NCI-H1048 (cell line): ENCODE measurements at places on chromosomes 6 and 20.

DNA sequence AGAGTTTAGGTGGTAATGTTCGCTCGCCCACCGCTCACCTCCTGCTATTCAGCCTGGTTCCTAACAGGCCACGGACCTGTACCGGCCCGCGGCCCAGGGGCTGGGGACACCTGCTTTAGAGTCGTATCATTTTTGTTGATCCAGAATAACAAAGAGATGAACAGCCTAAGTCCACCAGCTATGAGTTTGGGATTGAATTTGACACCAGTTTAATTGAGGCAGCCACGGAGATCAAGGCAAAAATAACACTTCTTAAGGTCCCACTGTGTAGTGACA lies 108.5 kb downstream of the TSHZ2 start:
- DNase-seq, result no peak

DNA sequence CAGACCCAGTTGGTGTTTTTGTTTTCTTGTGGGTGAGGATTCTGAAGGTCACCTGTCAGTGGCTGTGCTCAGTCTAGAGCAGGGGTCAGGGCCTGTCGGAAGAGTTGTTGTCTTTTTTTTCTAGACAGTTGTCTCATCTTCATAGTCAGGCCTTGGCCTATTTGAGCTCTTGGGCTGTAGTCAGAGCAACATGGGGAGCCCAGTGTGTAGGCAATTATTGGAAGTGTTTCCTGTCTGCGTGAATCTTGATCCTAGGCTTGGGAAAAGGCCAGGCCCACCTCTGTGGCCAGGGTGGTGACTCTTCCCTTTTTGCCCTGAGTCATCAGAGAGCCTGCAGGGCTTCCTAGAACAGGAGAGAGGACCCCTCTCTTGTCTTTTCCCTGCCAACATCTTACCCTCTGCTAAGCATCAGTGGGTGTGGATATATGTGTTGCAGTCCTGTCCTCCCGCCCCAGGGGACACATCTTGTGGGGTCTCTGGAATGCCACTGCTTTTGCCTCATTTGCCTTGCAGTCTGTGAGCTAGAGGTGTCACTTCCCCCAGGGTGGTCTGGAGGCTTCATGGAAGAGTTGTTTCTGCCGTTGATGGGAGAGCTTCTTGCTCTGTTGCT lies 11.4 kb downstream of the TJAP1 start:
- DNase-seq, result no peak

GRCh38 chr6:15308435-15309213 lies 62.8 kb downstream of the JARID2 start:
- no peak for DNase-seq

GRCh38 chr6:123580331-123580730 lies 56.4 kb downstream of the TRDN start:
- DNase-seq, result no peak

GRCh38 chr6:8905757-8906156 lies 470.4 kb upstream of the SLC35B3 start:
- DNase-seq, result no peak

DNA sequence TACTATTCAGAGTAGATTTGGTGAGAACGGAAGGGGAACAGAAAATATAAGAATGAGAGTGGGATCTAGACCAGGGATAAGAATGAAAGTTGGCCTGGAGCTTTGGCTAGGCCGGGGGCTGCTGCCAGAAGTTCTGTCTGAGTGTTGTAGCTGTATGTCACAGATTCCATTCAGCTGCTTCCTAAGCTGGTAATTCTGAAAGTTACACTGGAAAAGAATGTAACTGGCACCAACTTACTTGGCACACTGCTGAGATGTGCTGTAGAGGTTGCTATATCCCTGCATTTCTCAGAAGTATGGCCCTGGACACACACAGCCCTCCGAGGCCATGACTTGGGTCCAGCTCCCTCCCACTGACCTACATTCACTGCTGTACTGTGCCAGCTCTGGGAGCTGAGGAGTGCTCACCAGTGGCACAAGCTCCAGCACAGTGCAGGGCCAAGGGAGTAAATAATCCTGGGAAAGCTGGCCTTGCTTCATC lies 25.8 kb upstream of the TMEM217 start:
- DNase-seq, result no peak

GRCh38 chr6:22067671-22068070 lies 229.2 kb downstream of the PRL start:
- no peak for DNase-seq

GRCh38 chr20:59434960-59435359 lies 134.5 kb downstream of the EDN3 start:
- no peak for DNase-seq

DNA sequence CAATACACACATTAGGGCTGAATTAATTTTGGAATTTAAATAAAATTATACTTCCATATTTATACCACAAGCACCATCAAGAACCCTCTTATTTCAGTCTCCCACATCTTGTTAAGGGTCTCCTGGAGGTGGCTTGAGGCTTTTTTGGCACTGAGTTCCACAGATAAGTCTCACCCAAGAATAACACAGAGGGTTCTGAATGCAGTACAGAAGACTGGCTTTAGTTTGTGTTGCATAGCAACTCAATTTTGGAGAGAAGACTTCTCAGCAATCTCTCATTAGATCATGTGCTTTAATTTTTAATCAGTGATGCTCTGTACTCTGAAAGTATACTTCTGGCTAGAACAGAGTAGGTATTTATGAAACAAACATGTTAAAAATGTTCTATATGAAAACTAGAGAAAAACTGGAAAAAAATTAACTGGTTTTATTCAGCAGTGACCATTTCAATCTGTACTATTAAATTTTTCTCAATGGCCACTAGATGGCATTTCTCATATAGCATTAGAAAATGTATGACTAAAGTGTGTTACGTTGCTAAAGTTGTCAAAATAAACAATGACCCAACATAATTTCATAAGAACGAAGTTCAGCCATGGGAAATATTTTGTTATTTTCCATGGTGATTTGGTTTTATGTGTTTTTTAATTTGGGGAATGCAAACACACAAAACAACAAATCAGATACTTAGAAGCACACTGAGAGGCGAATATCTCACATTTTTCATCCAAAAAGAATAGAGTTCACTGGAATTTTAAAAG lies 32.7 kb upstream of the MAP7 start:
- DNase-seq, result peak; percentile 7

DNA sequence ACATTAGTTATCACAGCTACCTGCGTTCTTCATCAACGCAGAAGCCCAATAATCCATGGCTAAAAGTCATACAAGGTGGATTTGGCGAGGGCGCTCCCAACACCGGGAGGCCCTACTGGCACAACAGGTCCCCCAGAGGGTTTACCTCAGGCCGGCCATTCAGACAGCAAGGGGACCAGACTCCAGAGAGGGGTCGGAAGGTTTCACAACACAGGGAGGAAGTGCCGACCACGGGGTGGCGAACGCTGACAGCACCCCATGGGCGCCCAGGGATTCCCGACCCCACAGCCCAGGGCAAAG lies 1515.9 kb upstream of the DEFB115 start:
- no peak for DNase-seq

GRCh38 chr6:90393232-90393884 lies 96.7 kb upstream of the BACH2 start:
- no peak for DNase-seq

DNA sequence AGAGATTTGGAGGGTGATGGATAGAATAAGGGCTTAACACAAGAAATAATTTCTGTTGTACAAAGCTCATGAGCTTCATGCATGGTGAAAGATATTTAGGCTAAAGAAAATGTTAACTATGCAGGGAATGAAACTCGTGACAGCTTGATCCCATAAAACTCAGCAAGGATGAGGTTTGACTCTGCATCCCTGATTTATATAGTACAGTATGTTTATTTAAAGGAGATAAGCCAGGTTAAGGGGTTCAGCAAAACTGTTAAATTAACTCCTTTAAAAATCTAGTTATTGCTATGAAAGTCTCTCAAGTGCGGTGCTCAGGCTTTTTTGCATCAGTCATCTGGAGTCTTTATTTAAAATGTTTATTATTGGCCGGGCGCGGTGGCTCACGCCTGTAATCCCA lies 326.4 kb downstream of the LAMA2 start:
- no peak for DNase-seq

- no peak for DNase-seq
Observed at GRCh38 chr6:12173181-12173580, 117.0 kb upstream of the EDN1 start.

GRCh38 chr6:44742201-44742600 lies 354.7 kb downstream of the CDC5L start:
- DNase-seq, result no peak

- no peak for DNase-seq
Observed at GRCh38 chr20:41352666-41353065, 12.0 kb downstream of the LPIN3 start.

DNA sequence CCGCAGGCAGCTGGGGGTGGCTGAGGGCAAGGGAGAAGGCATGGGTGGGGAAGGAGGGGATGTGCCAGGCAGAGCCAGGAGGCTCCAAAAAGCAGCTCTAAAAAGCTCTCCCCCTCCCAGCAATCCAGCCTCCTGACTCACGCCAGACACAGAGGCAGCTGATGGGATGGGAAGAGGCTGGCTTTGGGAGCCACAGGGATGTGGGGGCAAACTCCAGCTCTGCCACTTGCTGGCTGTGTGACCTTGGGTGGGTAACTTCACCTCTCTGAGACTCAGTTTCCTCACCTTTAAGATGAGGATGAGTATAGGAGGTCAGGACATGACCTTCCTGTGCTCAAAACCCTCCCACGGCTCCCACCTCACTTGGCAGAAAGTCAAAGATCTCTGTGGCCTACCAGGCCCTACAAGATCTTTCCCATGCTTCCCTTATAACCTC lies 148.9 kb downstream of the CEBPB start:
- no peak for DNase-seq

- no peak for DNase-seq
Observed at GRCh38 chr6:83466328-83466727, 35.5 kb upstream of the ME1 start.

GRCh38 chr6:157999168-158000051 lies 17.7 kb downstream of the SYNJ2 start:
- DNase-seq, result no peak

DNA sequence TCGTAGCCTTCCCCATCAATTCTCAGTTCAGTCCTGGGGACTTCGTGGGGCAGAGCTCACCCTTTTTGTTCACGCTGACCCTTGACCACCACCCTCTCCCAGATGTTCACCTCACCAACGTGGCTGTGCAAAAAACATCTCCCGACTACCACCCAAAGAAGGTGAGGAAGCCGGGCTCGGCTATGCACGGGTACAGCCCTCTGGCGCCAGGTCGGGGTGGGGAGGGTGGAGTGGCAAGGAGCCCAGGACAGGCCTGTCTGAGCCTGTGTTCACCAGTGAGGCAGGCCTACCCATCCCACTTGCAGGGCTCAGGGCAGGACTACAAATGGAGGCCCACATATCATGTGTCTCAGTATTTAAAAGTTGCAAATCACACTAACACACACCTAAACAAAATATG lies 18.1 kb downstream of the PDRG1 start:
- DNase-seq, result no peak

DNA sequence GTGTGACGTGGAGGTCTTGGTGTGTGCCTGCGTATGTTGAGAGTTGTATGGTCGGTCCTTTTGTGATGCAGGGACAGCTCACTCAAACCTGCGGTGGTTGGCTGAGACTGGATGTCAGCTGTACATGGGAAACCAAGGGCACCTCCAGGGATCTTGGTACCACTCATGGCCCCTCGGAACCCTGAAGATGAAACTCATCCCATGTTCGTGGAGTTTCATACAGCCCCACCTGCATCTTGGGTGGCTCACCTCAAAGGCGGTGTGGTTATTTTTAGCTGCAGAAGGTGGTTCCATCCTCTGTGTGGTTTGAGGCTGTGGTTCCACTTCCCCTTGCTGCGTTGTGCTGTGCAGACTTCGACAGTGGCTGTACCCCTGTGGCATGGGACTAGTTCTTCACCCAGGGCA lies 52.6 kb upstream of the SLC22A1 start:
- no peak for DNase-seq
